Fibroblast of skin of back (primary cell): ENCODE measurements at places on chromosomes 7 and 10.

- DNase-seq: peak; percentile 70
These were observed 6.9 kb upstream of the CREB3L2 start for GRCh38 chr7:138008588-138009349.

- no peak for DNase-seq
These were observed 1049.9 kb downstream of the REEP3 start for GRCh38 chr10:64571056-64571455.

DNA sequence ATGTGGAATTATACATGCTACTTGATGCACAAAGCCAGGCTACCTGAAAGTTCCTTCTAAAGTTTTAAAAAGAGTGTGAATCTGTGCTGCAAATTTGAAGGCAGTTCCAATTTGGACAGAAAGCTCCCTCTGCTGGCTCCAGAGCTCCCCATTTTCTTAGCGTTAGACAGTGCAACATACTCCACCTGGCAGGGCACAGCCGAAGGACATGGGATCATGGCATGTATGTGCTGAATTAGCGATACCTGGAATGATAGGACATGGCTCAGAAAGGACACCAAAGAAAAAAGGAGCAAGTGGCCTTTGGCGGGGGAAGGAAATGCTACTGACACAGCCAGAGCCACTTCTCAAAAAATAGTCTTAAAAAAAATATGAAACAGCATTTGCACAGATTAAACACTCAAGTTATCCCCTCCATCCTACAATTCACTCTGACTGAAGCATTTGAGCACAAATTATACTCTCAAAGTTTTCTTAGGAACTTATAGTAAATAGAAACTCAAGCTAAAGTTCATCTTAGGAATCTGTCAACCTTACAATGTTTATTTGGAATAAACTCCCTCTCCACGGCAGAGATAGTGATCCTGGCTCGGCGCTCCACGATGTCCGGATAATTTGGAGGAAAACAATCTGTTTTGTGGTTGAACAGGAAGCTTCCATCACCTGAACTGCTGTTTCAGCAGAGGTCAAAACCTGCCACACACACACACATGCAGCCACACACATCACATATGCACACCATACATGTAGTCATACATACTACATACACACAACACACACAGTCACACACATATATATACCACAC lies 80.0 kb downstream of the C7orf25 start:
- peak; percentile 41 for DNase-seq

DNA sequence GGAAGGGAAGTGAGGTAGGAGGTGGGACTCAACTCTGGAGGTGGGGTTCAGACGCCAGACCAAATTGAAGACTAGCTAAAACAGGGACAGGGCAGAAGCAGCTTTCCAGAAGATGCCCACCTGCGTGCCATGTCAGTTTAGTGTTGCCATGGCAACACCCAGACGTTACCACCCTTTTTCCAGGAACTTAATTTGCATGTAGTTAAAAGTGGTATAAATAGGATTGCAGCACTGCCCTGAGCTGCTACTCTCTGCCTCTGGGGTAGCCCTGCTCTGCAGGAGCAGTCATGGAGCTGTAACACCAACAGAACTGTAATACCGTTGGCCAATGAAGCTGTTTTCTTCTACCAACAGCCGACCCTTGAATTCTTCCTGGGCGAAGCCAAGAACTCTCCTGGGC lies 93.8 kb downstream of the PRKCQ start:
- DNase-seq: no peak

DNA sequence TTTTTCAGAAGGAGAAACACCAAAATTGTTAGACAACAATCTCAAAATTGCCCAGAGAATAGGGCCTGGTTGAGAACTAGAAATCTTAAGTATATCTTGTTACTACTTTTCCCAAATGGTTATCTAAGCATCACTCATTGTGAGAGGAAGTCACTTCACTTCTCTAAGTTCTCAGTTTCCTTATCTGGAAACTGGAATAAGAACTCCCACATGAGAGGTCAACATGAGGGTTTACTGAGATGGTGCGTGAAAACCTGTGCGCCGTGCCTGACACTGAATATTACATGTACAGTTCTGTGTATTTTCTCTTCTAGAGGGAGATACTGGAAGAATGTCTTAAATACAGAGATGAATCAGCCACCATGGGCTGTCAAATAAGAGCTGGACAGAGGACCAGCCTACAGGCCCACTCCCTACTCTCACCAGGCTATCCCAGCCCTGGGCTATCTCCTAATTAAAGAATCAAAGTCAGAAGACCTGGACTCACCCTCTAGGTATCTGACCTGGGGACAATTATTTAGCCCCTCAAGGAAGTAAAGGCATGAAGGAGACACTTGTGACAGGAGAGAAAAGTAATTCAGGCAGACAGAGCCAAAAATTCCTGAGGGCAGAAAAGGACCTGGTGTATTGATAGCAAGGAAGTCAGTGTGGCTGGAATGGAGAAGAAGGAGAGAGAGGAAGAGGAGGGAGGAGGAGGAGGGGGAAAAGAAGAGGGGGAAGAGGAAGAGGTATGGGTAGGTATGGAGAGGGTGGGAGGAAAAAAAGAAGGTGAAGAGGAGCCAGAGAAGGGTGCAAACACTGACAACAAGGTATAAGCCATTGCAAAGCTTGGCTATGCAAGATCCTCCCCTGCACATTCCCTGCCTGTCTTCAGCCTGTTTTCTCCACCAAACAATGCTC lies 44.9 kb downstream of the CCDC71L start:
- no peak for DNase-seq

DNA sequence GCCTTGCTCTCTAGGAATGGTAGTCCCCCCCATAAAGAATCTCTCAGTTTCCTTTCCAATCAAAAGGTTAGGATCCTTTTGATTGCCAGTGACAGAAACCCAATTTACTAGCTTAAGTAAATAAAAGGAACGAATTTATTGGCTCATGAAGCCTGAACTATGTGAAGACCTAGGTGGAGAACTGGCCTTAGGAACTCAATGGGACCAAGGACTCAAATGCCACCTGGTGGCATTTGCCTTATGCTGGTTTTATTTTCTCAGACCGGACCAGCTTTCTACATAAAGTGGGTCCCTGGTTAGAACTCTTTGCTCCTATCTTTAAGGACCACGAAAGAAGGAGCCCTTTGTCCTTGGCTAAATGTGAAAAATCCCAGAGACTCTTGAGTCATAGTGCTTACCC lies 25.4 kb downstream of the CFTR start:
- no peak for DNase-seq

DNA sequence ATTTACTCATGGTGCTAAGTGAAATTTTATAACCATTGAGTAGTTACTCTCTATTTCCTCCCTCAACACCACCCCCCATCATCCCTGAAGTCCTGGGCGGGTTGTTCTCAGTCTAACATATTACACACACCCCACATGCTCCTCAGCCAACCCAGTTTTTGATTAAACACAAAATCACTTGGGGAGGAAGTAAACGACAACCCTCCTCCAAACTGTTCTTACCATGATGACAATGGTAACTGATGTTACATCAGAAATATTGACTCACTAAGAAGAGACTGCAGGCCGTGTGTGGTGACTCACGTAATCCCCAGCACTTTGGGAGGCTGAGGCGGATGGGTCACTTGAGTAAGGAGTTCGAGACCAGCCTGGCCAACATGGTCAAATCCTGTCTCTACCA lies 44.2 kb downstream of the RAB11FIP2 start:
- peak; percentile 78 for DNase-seq

DNA sequence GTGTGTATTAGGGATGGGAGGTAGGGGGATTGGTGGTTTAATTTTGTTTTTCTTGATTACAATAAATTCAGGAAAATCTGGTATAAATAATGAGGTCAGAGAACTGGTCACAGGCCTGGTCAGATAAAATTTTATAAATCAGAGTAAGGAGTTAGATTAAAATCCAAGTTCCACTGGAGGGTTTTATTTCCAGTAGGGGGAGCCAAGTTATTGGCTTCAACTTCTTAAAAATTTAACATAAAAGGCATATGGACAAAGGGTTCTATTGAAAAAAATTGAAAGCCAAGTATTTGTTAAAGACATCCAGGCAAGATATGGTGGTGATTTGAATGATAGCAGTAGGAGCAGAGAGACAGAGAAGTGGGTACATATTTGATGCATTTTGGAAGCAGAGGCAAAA lies 763.3 kb downstream of the SORCS1 start:
- DNase-seq: peak; percentile 47
